CD4-positive, CD25-positive, alpha-beta regulatory T cell (primary cell): ENCODE measurements at places on chromosomes 2 and 18.

DNA sequence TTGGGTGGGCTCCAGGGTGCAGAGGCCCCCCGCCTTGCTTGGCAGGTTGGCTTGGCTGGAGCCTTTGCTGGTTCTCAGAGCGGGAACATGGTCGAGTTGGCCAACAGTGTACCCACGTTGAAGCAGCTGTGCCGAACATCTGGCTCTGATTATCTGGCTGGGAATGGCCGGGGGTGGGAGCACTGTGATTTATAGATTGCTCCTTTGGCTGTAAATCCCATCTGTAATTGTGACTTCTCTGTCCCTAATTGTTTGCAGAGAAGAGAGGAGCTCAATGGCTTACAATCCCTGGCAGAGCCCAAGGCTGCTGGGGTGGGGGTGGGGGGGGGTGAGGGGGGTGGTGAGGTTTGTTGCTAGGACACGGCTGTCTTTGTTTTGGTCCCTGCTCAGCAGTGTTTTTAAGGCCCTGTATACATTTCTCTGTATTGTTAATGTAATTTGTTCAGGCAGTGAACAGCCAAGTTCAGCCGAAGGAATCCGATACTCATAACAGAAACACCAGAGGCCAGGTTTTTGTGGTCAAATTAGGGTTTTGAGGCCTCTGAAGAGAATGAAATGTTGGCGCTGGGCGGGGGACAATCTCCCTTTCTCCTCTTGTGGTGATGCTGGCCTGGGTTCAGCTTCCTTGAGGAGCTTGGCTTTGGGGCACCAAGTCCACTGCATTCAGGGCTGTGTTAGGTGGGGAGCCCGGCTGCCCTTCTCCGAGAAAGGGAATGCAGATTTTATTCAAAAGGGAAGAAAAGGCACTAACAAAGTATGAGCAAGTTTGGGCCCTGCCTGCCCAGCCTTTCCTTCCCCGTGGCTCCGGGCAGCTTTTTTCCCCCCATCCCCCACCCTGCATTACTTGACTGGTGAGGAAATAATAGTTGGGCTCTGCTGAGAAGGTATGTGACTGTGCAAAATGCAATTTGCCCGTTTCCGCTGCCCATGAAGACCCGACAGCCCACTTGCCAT, 82.5 kb downstream of the TCF7L1 start:
- no peak for DNase-seq

GRCh38 chr2:77268626-77269025, 253.6 kb downstream of the LRRTM4 start:
- DNase-seq: no peak

GRCh38 chr2:131584940-131585339, 57.3 kb downstream of the CCDC74A start:
- no peak for DNase-seq

DNA sequence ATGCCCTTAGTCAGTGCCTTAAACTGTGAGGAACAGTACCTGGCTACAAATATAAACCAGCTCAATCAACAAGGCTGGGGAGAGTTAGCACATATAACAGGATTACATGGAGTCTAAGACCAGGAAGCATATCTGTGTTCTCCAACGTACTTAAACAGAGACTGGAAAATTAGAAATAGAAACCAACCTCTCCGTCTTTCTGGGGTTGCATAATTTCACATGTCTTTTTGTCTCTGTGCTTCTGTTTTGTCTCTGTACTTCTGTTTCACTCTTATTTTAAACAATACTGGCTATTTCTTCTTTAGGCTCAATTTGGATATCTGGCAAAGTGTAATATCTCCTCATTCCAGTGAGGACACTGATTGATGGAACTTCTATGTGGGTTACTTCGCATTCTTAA, 749.0 kb upstream of the ZEB2 start:
- no peak for DNase-seq

DNA sequence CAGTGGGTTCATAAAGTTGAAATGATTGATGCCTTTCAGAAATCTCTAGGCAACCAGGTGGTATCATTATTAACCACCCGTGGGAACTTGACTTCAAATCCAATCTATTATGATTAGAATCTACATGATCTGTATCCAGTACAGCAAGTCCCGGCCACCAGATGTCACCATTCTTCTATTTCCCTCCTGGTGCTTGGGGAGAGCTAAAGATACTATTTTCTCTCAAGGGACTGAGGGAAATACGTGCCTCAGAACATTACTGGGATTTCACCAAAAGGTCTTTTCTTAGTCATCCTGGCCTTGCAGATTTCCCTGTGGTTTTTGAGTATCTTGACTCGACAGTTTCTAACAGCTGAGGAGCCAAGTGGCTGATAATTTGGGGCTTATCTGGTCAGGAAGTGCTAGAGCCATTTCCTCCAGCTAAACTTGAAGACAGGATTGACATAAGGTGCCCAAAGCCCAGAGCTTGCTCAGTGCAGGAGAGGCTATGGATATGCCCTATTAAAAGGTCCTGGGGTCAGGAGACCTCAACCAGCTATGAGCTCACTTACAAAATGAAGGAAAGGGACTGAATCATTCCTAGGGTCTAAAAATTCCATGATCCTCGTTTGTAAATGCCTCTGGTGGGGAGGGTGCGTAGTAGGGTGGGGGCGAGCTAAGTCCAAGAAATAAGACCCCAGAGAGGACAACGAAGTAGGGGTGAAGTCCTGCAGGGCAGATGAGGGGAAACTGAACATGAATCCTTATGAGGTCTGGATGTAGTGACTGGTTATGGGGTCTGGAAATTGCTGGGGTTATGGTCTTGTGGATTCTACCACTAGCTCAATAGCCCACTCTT, 135.4 kb upstream of the MGAT5 start:
- peak; percentile 68 for DNase-seq

DNA sequence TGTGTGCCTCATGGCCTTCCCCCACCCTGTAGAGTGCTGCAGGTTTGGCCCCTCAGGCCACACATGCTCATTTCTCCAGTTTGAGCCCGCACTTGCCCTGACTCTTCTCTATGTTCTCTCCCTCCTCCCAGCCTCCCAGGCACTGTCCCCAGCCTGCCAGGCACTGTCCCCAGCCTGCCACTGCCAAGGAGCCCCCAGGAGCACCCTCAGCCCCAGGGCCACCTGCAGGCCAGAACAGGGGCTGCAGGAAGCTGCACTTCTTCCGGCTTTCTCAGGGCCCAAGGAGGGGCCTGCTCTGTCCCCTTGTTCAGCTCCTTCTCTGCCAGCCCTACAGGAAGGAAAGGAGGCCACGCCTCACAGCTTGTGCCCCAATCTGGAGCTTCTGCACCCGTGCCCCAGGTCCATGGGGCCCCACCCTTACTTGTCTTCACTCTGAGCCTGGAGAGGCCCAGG, 31.6 kb downstream of the CYP26B1 start:
- DNase-seq: no peak

- DNase-seq: no peak
Observed at GRCh38 chr18:22946217-22946616, 13.1 kb downstream of the RBBP8 start.

DNA sequence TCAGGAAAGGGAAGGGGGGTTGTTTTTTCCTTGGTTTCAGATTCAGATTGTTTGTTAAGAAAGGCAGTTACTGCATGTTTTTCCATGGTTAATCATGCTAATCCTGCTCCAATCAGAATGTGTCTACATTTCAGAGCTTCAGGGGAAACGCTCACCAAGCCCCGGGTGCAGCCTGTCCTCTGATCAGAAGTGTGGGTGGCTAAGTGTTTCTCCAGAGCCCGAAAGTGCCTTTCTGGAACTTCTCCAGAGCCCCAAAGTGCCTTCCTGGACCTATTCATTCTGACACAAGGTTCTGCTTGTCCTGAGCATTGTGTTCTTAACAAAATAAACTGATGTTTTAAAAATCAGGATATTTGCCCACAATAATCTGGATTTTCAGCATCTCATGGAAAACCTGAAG, 359.0 kb upstream of the ZNF521 start:
- no peak for DNase-seq

DNA sequence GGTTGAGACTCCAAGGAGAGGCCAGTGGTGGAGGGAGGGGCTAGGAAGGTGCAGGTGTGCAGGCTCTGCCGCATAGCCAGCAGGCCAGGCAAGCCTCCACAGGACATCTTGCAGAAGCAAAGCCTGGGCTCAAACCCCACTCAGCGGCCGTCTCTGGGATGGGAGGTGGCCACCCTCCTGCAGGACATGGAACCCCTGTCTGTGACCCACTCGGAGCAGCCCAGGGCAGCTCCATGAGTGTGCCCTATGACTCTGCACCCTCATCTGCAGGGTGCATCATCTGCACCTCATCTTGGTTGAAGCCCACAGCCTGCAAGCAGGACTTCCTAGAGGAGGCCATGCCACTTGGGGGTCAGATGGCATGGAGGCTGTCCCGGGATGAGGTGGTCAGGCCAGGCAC, 46.3 kb downstream of the GPC1 start:
- DNase-seq: no peak

DNA sequence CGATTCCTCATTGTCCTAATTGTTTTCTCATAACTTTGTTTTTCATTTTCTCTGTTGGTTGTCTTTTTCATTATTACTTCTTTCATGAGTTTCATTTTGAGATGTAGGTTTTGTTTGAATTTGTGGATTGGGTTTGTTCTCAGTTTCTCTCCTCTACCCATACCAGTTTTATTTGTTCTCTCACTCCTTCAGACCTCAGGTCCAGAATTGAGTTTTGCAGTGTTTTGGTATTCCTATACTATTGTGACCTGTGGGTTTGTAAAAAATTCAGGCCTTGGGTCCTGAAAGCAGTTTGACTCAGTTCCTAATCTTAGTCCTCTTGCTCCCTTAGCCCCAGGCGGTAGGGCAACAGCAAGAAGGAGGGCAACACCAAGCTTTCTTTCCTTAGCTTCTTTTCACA, 28.3 kb upstream of the UBE2E3 start:
- DNase-seq: no peak

- DNase-seq: no peak
Observed at GRCh38 chr2:80987466-80987865, 682.9 kb upstream of the LRRTM1 start.

GRCh38 chr2:203871371-203871983, 3.9 kb downstream of the CTLA4 start:
- peak; percentile 36 for DNase-seq

- DNase-seq: no peak
Observed at GRCh38 chr2:159199761-159200465, 86.6 kb downstream of the WDSUB1 start.

GRCh38 chr2:171547256-171547655, 25.0 kb downstream of the CYBRD1 start:
- DNase-seq: no peak

GRCh38 chr2:135817951-135818350, 19.0 kb downstream of the LCT start:
- no peak for DNase-seq

- DNase-seq: no peak
Observed at GRCh38 chr2:237128026-237128703, 42.5 kb downstream of the COPS8 start.

DNA sequence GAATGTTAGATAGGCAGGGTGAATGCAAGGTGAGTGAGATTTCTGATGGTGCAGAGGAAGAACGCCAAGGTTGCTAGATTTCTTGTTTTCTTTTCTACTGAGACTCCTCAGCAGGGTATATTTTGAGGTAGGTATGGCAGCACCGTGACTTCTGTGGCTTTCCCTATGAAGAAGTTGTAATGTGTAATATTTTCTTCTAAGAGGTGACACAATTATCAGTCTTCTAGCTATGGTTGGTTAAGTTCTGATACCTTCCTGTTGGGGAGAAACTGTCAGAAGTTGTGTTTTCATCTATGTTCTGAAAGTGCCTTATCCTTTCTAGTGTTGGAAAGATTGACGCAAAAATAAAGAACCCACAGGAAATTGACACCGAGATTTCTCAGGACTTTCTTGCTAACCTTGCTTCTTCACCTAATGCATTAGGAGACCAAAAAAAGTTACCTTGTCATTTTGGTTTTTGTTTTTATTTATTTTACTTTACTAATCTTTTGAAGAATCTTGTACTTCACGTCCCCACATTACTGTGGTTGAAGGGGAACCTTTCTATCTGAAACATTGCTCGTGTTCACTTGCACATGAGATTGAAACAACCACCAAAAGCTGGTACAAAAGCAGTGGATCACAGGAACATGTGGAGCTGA, 11.9 kb downstream of the IL18R1 start:
- peak; percentile 72 for DNase-seq

GRCh38 chr2:239678666-239679296, 278.0 kb upstream of the HDAC4 start:
- DNase-seq: no peak

GRCh38 chr2:13193075-13193474, 476.3 kb downstream of the TRIB2 start:
- no peak for DNase-seq

DNA sequence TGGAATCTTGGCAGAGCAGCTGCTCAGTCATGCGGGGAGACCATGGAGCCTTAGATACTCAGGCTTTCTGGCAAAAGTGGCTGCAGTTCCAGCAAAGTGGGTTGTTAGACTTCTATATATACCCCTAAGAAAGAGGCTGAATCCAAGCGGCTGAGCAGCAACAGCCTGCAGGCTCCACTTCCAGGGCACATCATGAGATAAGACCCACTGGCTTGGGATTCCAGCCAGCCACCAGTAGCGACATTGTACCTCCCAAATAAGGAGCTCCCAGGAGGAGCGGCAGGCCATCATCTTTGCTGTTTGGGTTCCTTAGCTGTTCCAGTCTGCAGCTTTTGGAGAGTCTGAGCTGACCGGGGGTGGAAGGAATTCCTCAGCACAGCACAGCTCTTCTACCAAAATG, 150.3 kb upstream of the ST6GAL2 start:
- no peak for DNase-seq

- no peak for DNase-seq
Observed at GRCh38 chr2:159030674-159031380, 62.4 kb downstream of the TANC1 start.

DNA sequence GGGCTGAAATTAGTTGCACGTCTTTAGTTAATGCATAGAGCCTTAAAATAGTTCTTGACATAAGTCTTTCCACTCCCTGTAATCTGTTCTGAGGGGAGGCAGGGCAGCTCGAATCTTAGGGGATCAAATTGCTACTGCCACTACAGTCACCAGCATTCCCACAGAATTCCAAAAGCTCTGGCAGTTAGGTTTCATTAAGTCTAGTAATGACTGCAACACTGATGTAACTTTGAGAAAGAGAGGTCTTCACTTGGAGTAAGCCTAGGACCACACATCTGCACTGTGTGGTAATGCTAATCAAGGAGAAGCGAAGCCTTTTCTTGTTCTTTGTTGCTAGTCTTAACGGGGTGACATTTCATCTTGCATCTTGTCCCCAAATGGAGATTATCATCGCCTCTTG, 19.3 kb upstream of the NCK2 start:
- no peak for DNase-seq
